ENCODE measurements at places on chromosomes 13 and 19.
A peak's percentile ranks its signal among the peaks of the same experiment; 100 is the strongest.

- DNase-seq = no peak
Observed at GRCh38 chr13:73056565-73056962, 2.2 kb upstream of the KLF5 start.

DNA sequence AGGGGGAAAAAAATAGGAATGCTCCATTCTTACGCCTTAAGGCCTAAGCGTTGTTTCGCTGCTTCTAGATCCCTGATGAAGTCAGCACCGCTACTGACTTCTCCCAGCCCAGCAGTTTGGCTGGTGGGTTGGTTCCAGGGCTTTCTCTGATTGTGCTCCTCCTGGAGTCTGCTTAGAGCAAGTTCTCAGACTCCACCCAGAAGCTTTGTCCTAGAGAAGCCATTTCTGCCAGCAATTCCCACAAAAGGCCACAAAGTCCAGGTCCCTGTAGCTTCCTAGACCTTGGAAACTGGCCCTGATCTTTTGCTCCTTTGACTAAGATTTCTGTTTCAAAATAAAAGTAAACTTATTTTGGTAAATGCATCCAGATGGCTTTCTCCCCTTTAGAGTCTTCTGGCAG is 65.4 kb downstream of the KCTD12 start:
- DNase-seq = peak; percentile 71

GRCh38 chr13:98273824-98274742 is 97.0 kb upstream of the RNF113B start:
- DNase-seq = no peak

DNA sequence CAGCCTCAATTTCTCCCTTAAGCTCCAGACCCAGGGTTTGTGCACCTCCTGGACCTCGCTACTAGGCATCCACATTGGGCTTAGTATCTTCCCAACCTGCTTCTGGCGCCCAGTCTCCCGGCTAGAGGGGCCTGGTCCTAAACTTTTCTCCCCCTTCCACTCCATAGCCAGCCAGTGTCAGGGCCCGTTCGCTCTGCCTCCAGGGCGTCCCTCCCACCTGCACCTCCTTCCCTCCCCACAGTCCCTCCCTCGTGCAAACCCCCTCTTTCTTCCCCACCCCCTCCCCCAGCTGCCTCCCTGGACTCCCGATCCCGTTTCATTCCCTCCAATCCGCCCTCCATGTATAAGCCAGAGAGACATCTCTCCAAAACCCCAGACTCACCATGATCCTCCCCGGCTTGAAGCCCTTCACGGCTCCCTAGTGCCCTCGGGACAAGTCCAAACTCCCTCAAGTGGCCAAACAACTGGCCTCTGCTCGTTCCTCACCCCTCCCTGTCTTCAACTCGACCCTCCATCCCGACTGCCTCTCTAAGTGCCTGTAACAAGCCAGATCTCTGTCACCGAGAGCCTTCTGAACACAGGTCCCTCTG is 997 bp upstream of the SAMD4B start:
- no peak for DNase-seq

GRCh38 chr19:36916991-36917390 is 859 bp downstream of the ZNF568 start:
- DNase-seq = peak; percentile 72

DNA sequence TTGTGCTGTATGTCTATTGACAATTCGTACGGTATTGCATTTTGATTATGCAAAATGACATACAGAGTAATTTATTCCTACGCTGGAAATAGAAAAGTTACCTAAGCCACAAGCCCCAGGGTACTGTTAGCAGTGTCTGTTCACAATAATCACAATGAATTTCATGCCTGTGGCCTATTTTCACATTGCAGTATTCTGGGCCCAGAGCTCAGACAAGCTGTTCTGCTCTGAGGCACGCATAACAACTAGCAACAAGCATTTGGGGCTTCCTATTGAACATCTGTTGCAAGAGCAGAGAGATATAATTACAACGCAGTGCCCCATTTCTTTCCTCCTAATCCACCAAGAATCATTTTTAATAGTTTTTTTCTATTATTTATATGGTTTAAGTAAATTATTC is 158.9 kb upstream of the SGCG start:
- no peak for DNase-seq

- peak; percentile 71 for DNase-seq
Observed at GRCh38 chr13:98221234-98221633, 44.2 kb upstream of the RNF113B start.

GRCh38 chr19:13036366-13036976 is 41.2 kb downstream of the NFIX start:
- peak; percentile 76 for DNase-seq

DNA sequence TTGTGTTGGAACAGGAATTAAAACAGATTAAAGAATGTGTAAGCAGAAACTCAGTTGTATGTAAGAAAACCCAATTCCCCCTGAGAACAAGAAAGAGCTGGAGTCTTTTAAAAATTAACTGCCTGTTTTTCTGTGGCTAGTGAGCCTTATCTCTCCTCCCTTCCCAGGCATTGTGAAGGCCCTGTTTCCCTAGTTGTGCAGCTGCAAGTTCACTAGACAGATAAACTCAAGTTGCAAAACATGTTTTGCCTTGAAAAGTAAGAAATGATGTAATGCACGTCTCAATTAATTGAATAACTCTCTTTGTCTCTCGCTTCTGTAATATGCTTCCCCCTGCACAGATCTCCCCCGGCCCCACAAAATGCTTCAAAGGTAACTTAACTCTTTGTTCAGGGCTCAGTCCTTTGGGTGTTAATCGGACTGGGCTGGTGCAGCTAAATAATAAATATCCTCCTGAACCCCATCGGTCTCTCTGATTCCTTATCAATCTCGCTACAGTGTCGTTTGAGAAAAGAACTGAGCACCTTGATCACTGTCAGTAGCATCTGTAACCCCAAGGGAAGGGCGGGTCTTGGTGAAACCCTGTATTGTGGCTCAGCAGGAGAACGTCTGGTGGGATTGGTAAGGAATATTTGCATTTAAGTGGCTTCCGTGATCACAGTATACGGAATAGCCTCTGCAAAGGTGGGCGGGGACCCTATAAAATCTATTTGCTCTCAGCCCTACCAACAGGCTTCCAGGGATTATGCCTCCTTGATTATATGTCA is 1.6 kb upstream of the ZNF556 start:
- no peak for DNase-seq

GRCh38 chr19:40524655-40525054 is 52.0 kb upstream of the SHKBP1 start:
- no peak for DNase-seq

DNA sequence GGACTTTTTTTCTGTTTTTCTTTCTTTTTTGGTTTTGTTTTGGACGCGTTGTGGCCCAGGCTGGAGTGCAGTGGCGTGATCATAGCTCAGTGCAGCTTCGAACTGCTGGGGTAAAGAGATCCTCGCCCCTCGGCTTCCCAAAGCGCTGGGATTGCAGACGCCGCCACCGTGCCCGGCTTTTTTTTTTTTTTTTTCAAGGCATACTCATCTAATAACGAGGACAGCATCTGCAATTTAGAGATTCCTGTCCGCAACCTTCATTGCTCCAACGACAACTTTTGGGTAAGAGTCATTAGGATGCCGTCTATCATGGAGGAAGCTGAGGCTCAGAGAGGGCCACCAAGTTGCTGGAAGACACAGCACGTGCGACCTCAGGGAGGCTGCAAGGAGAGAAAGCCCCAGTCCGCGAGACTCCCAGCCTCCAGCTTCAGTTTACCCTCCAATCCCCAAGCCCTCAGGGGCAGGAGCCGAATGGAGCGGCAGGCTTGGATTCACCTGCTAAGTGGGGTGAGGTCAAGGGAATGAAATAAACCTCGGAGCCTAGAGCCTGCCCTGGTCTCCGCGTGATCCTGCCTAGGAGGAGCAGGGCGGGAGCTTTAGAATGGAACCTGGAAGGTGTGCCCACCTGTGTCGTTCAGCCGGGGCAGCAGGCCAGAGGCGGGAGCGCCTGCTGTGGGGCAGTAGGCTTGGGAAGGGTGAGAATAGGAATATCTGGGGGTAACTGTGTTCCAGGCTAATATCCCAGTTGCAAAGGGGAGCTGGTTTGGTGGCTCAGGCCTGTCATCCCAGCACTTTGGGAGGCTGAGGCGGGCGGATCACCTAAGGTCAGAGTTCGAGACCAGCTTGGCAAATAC is 676 bp upstream of the POLRMT start:
- DNase-seq = no peak

- DNase-seq = peak; percentile 76
Observed at GRCh38 chr19:53545271-53546065, 7.5 kb downstream of the ZNF331 start.

- DNase-seq = peak; percentile 50
Observed at GRCh38 chr19:11269408-11269807, 7.1 kb upstream of the DOCK6 start.

GRCh38 chr19:42248270-42249148 is 6.1 kb upstream of the GSK3A start:
- no peak for DNase-seq

DNA sequence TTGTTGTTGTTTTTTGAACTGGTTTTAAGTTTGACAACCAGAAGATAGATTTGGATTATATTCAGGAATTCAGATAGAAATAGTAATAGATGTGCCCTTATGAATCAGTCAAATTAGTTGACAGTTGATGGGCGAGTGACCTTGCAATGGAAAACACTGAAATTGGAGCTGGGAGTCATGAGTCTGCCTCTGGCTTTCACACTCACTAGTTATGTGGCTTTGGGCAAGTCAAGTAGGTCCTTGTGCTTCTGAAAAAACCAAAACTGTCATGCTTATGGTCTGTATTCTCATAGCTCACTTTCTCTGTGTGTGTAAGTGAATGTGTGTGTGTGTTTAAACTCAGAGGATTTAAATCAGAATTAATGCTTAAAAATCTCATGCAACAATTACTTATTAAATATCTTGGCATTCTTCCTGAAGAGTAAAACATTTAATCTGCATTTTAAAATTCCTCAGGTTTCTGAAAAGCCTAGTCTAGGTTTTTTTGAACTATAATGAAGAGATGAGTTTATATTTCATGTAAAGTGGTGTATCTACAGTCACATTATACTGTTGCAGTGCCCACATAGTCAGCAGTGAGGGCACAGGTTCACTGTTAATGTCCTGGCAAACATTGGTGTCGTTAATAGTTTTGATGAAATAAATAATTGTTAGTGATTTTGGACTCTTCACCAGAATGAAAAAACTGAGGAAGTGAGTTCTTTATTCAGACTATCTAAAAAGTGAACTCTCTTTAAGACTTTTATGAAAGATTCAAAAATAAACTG is 32.5 kb downstream of the UCHL3 start:
- DNase-seq = no peak

DNA sequence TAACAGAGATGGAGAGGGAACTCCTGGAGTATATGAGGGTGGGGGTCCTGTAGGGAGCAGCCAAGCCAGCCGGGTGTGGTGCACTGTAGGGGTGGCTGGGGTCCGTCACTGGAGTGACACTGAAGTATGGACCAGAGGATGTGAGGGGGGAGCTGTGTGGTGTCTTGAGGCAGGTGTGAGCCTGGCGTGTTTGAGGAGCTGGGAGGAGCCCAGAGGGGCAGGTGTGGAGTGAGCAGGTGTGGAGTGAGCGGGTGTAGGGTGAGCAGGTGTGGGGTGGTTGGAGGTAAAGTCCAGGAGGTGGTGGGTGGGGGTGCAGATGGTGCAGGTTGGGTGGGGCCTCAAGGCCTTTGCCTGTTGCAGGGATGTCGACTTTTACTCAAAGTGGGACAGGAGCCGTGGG is 5.9 kb downstream of the B3GNT8 start:
- DNase-seq = no peak

GRCh38 chr19:30807278-30807677 is 435.1 kb downstream of the ZNF536 start:
- DNase-seq = no peak

- DNase-seq = no peak
Observed at GRCh38 chr13:20414546-20415305, 110.9 kb downstream of the CRYL1 start.

GRCh38 chr19:48900477-48901406 is 630 bp downstream of the NUCB1 start:
- peak; percentile 60 for DNase-seq

DNA sequence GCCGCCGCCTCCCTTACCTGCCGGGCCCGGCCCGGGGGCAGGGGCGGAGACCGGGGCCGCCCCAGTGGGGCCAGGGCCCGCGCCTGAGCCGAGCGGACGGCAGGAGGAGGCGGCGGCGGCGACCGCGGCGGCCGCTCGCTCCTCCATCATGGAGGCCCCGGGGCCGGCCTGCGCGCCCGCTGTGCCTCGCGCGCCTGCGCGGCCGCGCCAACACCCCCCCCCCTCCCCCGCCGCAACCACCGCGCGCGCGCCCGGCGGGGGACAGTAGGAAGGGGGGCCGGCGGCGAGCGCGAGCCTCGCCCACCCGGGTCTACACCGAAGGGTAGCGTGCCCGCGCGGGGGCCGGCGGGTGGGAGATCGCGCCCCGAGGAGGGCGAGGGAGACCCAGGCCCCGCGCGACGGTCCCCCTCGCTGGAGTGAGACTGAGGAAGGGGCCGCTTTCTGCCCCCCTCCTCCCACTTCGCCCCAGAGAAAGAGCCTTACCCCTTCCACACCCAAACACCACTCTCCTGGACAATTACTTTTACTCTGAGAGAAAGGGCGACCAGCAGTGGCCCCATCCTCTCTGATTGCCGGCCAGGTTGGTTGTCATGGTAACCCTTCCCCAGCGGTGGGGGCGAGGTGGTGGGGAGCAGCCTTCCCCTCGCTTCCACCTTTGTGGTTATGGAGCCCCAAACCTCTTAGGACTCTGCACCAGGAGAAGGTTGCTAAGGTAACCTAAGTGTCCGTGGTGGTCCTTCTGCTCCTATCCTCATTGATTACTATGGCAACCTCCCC is at the start of gene STRN4:
Gene STRN4, minus strand, starts transcription at position 170 of the 777 bp plus-strand sequence. Its CDS starts 20 bp downstream, at position 150.
- DNase-seq = no peak

DNA sequence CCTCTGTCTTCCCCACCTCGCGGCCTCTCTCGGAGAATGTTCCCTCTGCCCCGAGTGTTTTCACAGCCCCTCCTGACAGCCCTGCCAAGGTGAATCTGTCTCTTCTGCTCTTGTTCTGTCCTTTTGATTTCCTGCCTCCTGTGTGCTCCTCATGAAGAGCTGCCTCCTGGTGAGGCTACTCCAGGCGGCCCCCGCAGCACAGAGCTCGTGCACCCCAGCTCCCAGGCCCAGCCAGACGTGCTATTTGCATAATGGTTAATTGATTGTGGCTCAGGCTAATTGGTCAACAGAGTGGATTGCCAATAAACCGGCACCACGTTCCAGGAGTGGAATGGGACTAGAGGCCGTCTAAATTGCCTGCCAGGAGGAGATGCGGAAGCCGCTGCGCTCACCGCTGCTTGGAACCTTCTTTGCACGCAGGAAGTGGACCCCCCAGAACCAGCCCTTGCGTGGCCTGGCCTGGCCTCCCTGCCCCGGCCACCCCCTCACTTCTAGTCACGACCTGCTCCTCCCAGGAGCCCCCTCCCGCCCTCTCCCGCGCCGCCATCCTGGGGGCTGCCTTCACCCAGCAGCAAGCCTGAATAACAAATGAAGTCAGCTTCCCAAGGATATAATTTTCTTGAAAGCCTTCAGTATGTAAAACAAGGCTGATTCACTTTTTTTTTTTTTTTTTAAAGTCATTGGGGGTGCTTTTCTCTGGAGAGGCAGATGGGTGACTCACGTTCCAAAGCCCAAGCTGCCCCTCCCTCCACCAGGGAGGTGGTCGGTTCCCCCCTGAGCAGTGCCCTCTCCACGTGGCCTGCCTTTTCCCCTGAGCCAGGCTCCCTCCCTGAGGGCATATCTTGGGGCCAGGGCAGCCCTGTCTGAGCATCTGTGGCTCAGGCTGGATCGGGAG is 144.0 kb downstream of the KDM4B start:
- DNase-seq = peak; percentile 55

- DNase-seq = no peak
Observed at GRCh38 chr13:99433543-99434075, 67.7 kb upstream of the TM9SF2 start.

All from fibroblast of mammary gland (primary cell).